EH (cell line): ENCODE measurements at places on chromosomes 7 and 10.

GRCh38 chr10:47143072-47143471 is 156.9 kb upstream of the GDF10 start:
- peak; percentile 28 for DNase-seq

DNA sequence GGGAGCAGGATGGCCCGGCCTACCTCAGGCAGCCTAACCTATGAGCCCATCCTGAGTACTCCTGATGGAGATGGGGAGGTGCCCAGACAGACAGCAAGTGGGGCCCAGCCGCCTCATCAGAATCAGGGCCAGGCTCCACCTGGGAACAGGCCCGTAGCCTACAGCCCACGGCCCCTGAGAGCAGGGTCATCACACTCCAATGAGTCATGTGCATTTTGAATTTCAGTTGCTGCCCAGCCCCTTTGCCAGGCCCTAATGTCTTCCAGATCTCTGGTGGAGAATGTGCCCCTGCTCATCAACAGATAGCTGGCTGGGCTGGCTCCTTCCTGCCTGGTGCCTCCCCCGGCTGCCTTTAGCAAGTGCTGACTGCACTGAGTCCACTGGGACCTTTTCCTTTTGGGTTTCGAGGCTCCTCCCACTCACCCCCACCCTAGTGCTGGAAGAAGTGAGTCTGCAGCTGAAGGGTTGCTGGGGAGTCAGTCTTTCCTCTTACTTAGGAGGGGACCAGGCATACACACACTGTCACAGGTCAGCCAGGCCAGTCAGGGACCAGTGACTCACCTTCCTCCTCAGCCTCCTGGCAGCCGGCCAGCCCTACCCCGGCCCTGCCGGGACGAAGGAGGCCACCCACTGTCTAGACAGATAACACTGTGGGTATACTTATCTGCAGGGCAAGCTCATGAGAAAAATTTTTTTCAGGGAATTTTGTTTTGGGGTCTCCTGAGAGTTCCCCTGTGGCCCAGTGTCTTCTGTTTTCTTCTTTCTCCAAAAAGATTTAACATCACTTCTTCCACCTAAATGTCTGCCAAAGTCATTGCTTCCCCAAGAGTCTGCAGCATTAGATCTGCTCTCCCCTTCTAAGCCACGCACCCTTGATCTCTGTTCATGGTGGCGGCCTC is 9.1 kb upstream of the ASIC3 start:
- DNase-seq, result peak; percentile 97

GRCh38 chr10:4754143-4754542 is 71.9 kb upstream of the AKR1E2 start:
- no peak for DNase-seq

- DNase-seq, result no peak
Measured at GRCh38 chr7:44348851-44349781, 23.7 kb upstream of the CAMK2B start.

DNA sequence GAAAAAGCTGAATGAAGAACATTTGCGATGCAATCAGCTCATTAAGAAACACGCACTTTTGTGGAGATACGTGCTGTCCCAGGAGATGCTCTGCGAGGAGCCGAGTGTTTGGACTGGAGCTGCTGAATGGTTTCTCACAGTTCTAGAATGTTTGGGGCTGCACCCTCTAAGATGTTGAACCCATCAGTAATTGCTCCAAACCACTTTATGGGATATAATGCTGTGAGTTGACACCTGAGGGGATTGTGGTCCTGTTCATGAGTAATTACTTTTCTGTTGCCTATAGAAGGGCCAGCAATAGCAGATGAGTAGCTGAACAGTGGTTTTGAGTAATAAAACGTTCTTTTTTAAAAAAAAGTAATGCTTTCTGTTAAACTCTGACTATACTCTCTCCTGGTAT is 63.1 kb downstream of the IKZF1 start:
- no peak for DNase-seq

- no peak for DNase-seq
Measured at GRCh38 chr10:3902054-3902808, 117.2 kb upstream of the KLF6 start.
